ENCODE measurements at places on chromosomes 11 and 22.

GRCh38 chr11:35589281-35589680, 29.0 kb upstream of the FJX1 start:
- no peak for ATAC-seq

DNA sequence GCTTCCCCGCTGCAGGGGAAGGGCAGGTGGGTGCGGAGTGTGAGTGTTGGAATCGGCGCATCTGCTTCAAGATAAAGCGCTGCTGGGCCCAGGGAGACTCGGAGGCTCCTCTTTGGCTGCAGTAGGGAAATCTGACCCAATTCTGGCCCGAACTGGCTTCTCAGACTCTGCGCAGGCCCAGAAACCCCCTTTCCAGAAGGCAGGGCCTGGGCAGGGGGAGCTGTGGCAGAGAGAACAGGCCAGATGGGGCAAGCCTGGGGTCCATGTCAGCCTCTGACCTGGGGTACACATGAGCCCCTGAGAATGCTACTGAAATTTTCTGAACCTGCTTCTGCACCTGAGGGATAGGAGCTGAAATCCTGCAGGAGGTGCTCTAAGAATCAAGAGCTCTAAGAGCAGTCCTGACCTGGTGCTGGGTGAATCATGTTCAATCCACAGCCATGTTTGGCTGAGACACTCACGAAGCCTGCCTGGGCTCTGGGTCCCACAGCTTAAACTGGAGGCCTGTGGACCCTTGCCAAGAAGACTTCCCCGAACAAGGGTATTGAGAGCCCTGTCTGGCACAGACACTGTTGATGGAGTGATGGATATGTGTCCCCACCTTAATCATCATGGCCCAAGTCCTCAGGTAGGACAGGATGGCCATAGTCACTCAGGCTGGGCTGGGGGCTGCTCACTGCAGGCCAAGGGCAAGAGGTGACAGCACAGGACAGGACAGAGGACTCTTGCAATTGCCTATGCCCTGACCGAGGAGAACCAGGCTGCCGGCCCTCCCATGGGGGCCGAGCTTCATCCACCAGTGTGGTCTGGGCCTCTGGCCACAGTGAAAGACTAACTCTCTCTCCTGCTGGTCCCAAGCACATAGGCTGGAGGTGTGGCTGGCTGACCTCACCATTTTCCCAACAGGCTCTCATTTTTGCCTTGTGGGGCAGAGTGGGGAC, 6.9 kb downstream of the RAB3IL1 start:
- no peak for ATAC-seq

DNA sequence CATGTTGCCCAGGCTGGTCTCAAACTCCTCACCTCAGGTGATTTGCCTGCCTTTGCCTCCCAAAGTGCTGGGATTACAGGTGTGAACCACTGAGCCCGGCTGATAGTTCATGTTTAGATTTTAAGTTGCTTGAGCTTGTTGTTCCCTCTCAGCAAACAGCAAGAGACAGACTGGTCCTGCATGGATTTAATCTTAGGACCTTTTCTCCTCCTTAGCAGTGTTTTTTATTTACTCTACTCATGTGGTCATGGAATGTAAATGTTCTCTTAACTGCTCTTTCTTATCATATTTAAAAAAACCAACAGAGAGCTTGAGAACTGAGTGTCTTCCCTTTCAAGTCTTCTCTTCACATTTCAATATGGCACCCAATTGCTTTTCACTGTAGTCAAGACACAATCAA, 22.7 kb upstream of the PRDM10 start:
- ATAC-seq: no peak

GRCh38 chr11:3109434-3109833, 52.2 kb upstream of the CARS1 start:
- no peak for ATAC-seq

DNA sequence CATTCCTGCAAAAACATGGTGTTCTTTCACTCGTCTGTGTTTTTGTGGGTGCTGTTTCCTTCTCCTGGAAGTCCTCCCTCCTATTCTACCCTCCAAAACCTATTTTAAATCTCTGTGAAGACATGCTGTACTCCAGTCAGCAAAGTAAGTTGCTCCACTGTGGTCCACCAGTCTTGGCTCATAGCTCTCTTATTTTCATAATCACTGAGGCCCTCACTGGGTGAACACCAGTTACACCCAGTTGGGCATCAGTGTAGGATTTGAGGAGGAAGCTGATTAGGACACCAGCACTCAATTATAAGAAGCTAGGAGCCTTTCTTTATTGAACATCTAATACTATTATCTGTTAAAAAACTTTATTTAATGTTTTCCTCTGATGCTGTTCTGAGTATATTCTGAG, 23.9 kb upstream of the EED start:
- ATAC-seq: no peak

DNA sequence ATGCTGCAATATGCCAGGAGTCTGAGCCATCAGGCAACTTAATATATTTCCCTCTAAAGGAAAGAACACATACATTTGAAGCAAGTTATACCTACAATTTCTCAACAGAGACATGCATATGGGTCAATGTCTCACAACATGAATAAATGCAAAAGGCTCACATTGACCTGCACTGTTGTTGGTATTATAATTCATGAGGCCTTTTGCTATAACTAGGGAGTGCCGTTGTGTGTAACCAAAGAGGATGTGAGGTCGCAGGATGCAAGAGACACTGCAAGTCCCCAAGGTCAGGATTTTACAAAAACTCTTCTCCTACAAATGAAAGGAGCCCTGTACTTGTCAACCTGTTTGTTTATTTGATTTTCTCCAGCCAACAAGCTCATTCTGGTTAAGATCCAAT, 250.5 kb downstream of the LARGE1 start:
- no peak for ATAC-seq
